Activated CD4-positive, alpha-beta T cell treated with anti-CD3 and anti-CD28 coated beads, Interleukin-2, amount 50 U/mL, for 48 hours (primary cell): ENCODE measurements at places on chromosomes 11 and 22.

GRCh38 chr22:40348025-40348658, 1.8 kb downstream of the ADSL start:
- DNase-seq: peak; percentile 74

GRCh38 chr11:96103102-96103501, 179.2 kb upstream of the MTMR2 start:
- no peak for DNase-seq

DNA sequence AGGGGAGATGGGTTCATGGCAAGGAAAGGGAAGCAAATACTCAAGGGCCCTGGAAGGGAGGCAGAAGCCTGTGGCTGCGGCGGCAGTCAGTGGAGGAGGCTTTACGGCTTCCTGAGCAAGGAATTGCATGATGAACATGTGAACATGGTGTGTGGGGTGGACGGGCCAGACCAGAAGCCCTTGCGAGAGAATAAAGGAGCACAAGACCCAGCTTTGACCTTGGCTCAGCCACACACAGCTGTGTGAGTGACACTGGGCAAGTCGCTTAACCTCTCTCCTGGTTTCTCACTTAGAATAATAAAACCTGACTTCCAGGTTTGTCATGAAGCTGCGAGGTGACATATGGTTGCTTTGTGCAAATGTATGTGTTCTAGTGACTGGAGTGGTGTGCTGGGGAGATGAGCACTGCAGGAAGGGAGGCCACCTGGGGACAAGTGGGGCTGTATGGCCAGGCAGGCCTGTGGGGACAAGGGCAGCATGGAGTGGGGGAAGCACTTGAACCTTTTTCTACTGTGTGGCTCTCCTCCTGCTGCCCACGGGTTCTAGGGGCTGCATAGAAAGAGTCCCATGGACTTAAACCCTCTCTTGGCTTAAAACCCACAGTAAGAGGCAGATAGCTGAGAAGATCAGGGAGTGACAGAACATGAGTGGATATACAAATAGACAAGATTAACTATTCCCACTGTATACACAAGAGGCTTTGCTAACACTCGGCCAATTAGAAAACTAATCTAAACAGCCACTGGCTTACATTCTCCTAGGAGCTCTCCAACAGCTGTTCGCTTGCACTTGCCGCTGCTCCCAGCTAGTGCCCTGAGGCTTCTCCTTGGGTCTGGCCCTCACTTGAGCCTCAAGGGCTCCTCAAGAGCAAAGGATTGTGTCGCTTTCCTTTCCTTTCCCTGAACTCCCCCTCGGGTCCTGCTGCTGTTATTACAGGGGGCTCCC, 67.3 kb upstream of the CDON start:
- DNase-seq: no peak

DNA sequence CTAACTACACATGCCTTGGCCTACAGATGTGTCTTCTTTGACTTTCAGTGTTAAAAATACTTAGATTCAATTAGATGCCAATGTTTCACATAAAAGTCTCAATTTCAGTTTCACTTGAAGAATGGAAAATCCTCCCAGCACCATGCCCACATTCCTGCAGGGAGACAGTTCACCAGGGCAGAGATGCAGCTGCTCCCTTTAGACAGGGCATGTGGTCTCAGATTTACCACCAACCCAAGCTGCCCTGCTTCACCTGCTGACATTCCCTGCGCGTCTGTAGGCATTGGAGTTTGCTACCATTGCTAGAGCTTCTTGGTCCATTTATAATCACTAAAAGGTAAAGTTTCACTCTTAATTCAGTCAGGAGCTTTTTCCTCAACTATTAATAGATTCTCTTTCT, 113.9 kb downstream of the ARFGAP2 start:
- no peak for DNase-seq

- DNase-seq: peak; percentile 71
These were observed 27.7 kb upstream of the PARVB start for GRCh38 chr22:43996170-43996980.

- no peak for DNase-seq
These were observed 8.0 kb downstream of the VSTM5 start for GRCh38 chr11:93842461-93842860.

DNA sequence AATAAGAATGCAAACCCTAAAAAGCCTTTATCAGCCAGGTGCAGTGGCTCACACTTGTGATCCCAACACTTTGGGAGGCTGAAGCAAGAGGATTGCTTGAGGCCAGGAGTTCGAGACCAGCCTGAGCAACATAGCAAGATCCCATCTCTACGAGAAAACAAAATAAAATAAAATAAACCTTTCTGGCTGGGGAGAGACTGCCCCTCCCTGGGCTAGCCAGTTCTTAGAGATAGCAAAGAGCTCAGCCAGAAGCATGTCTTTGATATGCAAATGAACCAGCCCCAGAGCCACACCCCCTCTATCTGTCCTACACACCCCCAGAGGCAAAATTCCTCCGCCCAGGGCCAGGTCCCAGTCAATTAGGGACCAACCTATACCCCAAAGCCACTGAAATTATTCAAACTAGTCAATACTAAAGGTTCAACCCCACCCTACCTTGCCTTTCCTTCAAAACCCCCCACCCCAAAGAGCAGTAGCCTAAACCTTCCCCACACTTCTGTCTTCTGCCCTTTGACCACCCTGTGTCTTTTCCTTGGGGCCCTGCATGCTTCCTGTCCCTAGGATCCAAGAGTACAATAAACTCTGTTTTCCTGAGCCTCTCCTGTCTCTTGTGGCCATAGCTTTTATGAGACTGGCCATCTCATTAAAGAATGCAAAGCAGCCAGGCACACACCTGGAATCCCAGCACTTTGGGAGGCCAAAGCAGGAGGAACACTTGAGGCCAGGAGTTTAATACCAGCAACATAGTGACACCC, 37.3 kb upstream of the CXCR5 start:
- DNase-seq: no peak

GRCh38 chr11:131533998-131534397, 163.6 kb downstream of the NTM start:
- DNase-seq: no peak

DNA sequence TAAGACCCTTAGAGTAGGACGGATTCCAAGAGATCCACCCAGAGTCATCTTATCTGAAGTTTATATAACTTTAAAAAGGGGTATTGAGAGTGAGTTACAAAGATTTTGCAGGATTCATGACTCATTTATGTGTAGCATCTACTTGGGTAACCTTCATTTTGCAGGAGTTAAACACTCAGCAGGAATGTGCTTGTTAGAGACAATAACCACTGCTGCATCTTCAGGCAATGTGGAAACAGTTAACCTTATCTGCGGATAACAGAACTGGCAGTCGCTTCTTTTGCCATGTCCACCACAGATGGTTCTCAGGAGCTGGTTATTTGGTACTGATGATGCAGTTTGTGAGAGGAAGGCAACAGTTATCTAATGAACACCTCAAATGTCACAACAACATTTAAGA, 417.9 kb upstream of the DDI1 start:
- DNase-seq: no peak

- DNase-seq: no peak
These were observed 38.8 kb downstream of the STIM1 start for GRCh38 chr11:3894128-3894731.

DNA sequence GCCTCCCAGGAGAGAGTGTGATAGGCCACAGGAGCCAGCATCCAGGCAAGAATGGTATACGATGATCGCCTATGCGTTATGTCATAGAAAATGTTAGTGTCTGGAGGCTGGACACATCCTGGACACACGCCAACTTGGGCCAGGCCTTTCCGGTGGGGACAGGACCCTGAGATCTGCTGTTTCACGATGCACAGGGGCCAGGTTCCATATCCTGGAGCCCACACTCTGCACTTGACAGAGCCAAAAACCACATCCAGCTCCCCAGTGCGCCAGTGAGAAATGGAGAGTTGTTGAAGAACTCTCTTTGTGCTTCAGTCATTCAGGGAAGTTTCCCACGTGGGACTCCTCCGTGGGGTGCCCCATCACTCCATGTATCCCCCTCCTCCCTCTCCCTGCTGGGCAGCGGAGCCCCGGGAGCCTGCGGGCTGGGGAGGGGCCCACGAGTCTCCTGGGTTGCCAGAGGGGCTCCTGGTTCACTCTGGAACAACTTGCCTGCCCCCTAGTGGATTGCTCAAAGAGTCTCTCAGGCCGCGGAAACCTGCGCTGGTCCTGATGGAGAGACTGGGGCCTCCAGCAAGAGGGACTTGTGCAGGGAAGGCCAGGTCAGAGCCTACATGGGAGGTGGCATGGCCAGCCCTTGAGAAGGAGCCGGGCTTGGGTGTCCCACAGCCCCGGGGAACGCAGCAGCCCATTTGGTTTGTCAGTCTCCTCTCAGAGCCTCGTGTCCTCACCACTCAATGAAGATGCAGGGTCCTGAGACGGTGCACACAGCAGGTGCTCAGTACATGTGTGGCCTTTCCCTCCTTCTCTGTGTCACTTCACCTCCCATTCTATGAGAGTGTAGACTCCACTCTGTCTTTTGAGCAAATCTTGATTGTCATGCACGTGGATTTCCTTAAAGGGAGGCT, 10.2 kb upstream of the LRRC32 start:
- DNase-seq: peak; percentile 76

DNA sequence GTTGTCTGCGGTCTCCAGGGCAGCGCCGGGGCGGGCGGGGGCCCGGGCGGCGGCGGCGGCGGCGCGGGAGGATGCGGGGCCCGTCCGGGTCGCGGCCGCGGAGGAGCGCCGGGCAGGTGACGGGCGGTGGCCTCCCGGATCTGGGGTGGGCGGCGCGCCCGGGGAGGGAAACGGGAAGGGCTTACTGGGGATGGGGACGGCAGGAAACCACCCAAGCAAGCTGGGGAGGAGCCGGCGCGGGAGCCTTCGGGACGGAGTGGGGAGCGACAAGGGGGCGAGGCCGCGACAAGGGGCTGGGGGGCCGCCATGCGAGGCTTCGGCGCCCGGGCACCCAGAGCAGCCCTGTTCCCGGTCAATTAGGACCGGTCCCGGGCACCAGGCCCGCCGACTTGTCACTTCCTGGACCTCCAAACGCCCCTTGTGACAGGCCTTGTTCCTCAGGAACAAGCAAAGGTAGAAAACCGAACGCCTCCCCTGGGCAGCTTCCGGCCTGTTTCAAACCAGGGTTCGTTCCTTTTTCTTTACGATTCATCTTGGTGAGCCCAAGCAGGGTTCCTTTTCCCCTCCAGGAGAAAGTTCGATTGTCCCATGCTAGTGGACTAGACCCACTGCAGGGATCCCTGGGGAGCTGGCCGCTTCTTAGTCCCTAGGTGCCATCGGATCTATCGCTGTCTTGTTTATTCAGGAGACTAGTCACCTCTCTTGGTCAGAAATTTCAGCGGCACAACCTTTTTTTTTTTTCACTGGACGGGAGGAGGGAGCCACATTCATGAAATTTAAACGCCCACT, 492 bp downstream of the JHY start:
- DNase-seq: peak; percentile 59

GRCh38 chr11:114277637-114278341, 18.4 kb upstream of the NNMT start:
- DNase-seq: no peak

DNA sequence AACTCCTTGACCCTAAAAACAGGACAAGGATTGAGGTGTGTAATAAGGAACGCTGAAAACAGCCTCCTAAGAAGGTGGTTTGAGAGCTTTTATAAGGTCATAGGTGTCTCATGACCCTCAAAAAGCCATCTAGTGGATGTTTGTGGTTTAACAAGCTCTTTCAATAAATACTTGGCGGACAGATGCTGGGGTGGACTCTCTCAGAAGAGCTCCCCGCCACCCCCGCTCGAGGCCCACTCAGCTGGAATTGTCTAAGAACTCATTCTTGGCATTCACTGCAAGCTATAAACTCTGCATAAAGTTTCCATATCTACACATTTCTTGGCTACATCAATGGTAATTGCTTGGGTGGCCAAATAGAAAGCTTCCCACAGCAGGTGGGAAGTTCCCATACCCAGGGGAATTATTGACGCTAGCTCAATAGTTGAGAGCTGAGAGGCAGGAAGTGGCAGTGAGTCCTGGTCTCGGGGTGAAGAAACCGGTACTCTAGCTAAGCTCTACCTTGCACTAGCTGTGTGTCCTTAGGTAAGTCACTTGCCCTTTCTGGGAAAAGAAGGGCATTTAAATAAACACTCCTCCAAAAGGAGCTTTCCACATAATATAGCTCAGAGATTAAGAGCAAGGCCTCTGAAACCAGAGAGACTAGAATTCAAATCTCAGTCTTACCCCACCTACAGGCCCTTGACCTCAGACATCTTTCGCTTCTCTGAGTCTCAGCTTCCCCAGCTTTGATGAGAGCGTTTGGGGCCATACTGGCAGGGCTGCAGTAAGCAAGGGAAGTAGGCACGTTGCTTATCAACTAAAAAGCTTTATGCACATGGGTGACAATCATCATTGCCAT, 6.4 kb downstream of the MS4A15 start:
- no peak for DNase-seq

GRCh38 chr11:68343761-68344256, 31.4 kb downstream of the LRP5 start:
- DNase-seq: no peak

- DNase-seq: no peak
These were observed 10.7 kb upstream of the FAM83F start for GRCh38 chr22:39984006-39984405.

GRCh38 chr11:78651923-78652842, 77.5 kb upstream of the NARS2 start:
- peak; percentile 60 for DNase-seq

DNA sequence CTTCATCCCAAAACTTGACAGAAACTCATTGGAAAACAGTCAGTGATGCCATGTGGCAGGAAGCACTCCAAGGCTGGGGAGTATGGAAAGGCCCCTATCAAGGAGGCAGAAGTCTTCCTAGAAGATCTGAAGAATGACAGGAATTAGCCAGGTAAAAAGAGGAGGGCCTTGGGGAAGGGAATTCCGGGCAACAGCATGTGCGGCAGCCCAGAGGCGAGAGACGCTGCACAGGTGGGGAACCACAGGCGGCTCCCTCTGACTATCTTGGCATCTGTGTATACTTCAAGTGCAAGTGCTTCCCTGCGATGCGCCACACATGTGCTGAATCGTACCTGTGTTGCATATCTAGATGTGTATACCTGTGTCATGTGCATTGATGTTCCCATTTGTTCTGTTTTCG, 12.7 kb downstream of the PDE2A start:
- no peak for DNase-seq

- no peak for DNase-seq
These were observed 9.1 kb downstream of the CDC42EP2 start for GRCh38 chr11:65323813-65324212.

DNA sequence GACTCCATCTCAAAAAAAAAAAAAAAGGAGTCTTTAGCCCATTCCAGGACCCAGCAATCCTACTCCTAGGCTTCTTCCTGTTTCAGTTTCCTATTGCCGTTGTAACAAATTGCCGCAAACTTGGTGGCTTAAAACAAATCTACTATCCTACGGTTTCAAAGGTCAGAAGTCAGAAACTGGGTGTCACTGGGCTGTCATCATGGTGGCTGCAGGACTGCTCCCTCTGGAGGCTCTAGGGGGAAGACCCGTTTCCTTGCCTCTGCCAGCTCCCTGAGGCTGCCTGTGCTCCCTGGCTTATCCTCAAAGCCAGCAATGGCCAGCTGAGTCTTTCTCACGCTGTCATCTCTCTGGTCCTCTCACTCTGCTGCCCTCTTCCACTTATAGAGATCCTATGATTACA, 8.7 kb upstream of the DAGLA start:
- DNase-seq: no peak
